ENCODE measurements at places on chromosomes 16 and 17. TPM values are rescaled to one million over a fixed set of nuclear protein-coding genes. Genes with fewer than 3 reads are reported as not detected.

DNA sequence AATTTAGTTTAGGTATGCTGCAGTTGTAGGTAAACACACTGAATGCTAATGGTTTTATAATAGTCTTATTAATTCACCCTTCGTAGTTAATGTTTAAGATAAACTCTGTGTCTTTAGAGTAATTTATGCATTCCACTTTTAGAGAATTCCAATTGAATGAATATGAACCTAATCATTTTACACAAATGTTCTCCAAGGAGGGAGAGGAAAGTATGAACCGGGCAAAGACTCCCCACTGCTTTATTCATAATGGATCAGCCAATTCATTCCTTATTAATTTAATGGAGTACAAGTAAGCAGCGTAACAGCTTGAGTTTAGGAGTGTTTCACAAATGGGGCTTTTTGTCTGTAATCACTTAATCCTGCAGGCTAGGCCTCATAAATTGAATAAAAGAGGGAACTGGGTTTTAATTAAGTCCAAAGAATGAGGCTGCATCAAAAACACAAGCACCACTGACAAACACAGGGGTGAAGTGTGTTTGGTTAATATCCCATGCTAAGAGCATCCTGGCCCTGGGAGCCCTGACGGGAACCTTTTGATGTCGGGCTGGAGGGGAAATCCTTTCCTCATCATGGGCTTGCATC is 375.7 kb upstream of the DYNLRB2 start:
- no peak for DNase-seq

The DPEP2 gene
- total RNA-seq, result 1.3 TPM

- no peak for DNase-seq
These were observed 109.2 kb upstream of the NUDT7 start for GRCh38 chr16:77613095-77613494.

The CES1 gene
- total RNA-seq, result 19.1 TPM

GRCh38 chr17:47873200-47874090 is 22.5 kb upstream of the SP6 start:
- DNase-seq, result no peak

DNA sequence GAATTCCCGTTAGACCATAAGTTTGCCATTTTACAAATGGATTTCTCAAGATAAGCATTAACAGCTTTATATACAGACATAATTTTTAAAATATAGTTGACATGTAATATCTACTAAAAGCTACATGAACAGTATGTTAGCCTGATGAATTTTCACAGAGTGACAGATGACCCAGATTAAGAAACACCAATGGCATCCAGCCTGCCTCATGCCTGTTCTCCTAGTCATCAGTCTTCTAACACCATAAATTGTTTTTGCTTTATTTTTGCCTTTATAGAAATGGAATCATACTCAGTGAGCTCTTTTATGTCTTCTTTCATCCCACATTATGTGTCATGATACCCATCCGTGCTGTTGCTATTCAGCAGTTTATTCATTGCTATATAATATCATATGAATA is 80.0 kb downstream of the ATF7IP2 start:
- DNase-seq, result no peak
